C1 segment of cervical spinal cord (tissue), 14 donors: ENCODE measurements at places on chromosomes 2 and 18.

DNA sequence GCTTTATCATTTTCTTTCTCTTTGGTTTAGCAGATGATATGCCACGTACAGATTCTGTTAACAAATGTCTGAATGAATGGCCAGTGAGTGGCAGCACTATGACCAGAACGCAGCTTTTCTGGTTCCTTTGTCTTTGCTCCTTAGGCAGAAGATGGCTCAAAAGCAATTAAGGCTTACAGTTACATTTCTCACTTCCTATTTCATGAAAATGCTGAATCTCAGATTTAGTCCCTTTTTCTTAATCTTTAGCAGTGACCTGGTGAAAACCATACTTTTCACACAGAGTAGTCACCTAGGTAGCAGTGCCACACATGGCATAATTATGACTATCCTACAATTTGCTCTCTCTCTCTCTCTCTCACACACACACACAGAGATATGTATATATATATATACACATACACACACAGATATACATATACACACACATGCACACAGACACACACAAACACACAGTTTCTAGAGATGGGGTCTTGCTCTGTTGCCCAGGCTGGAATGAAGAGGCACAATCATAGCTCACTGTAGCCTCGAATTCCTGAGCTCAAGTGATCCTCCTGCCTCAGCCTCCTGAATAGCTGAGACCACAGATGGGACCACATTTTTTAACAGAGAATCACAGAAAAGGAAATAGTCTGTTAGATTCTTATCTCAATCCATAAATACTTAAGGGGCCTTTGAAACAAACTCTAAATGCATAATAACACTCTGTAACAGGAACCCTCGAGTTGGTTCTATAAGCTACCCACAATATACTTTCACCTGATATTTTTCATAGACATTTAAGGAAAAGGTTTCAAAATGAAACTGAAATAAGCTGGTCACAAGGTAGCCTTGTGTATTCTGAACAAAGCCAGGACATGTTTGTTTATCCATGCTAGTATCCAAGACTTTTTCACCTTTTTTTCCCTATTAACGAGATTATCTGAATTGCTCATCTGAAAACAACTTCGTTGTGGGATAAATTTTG is 11.6 kb downstream of the PDE6D start:
- no peak for DNase-seq

DNA sequence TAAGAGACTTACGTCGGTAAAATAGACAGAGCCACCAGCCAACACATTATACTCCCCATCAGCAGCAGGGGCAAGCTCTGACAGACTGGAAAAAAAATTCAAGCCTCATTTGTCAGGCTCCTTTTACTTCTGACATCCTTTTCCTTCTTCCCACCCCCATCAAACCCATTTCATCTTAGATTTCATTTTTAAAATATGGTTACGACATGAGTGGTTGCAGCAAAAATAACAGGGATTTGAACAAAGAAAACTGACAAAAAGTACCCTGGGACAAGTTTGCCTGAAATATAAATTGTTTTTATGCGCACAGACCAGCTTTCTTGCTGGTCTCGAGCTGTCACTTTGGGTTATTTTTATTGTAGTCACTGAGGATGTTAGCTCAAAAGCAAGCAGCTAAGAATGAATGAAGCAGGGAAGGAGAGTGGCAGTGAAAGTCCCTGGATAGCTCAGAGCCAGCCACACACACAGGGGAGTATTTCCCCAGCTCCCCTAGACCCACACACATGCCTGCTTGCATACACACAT is 30.7 kb upstream of the LINC00305 start:
- DNase-seq: no peak

DNA sequence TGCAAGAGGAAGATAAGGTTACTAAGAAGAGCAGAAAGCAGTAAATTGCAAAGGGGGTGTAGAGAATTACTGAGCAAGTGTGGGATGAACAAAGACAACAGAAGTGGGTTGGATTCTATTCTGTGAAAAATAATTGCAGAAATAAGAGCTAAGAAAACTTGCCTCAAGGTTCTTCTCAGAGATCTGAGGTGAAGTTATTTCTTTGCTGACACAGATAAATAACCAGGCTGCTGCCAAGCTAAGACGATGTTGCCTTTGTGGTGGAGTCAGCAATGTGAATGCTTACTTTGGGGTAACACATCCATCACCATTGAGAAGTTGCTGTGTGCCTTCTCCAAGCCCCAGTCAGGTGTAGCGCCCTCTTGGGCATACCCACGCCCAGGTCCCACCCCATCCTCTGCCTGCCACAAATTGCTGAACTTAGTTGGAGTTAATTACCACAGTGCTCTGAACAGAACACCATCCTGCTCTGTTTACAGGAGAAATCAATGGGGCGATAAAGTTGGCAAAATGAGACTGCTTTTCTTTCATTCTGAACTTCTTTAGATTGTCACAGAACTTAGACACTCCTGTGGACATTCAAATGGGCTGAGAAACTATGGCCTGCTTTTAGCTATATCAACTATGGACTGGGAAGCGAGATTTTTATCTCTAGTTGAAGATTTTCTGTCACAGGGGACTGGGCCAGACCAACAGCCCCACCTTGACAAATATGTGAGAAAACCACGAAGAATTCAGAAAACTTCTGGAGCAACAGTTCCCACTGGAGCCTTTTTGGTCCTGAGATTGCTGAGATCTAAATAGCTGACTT is 283.6 kb downstream of the TMX3 start:
- no peak for DNase-seq

GRCh38 chr18:49247781-49248180 is 212.7 kb downstream of the DYM start:
- DNase-seq: no peak
